ENCODE measurements at places on chromosomes 7 and 10.

DNA sequence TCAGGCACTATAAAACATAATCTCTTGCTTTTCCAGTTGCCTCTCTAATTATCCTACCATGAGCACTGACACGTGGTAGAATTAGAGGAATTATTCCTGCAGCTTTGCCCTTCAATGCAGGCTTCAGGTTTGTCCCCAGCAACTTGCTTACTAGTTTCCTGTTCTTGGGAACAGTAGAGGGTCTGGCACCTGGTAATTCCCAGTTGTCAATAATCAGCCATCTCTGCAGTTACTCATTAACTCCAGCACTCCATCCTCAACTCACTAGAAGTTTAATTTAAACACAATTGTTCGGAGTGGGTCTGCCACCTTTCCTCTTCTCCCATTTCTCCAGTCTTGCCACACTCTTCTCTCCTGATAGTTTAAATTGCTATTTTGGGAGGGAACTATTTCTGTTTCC is 324.3 kb upstream of the KIAA1217 start:
- no peak for DNase-seq

DNA sequence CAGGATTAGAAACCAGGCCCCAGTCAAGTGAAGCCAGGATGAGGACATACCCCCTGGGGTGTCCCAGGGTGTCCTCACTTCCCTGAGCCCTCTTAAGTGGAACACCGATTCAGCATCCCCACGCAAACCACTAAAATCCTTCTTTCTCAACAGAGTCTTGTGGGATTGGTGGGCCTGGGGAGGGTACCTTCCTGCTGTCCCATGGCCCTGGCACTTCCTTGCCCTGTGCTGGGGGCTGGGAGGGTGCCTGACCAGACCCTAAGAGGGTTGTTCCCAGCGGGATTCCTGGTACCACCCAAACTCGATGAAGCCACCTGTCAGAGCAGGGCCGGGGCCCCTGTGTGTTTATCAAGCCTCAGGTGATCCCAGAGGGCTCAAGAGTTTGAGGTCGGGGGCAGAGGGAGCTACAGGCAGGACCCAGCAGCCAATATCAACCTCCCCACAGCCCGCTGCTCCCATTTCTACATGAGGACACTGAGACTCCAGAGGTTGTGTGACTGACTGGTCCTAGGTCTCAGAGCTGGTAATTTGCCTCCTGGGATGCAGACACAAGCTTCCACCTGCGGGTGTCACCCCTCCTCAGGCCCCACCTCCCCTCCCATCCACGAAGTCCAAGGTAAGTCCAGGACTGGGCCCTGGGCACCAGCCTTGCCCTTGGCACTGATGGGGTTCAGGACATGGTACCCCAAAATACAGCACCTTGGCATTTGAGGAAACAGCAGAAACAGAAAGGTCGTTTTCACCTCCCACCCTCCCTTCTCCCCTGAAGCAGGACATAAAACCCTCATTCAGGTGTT is 31.4 kb downstream of the OAT start:
- no peak for DNase-seq

DNA sequence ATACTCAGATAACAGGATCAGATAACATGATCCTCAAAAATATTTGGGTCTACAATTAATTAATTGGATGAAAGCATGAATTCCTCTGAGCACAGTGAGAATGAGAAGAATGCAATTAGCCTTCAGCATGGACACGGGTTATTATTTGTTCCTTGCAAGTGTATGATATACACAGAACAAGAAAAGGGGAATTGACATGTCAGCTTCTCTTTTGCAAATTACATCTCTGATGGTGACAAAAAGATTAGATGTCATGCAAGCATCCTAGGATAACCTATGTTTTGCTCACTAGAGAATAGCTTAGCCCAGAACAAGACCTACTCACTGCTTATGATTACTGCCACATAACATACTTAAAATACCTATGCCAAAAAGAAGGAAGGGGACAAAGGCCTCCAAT is 120.3 kb downstream of the ABLIM1 start:
- no peak for DNase-seq

DNA sequence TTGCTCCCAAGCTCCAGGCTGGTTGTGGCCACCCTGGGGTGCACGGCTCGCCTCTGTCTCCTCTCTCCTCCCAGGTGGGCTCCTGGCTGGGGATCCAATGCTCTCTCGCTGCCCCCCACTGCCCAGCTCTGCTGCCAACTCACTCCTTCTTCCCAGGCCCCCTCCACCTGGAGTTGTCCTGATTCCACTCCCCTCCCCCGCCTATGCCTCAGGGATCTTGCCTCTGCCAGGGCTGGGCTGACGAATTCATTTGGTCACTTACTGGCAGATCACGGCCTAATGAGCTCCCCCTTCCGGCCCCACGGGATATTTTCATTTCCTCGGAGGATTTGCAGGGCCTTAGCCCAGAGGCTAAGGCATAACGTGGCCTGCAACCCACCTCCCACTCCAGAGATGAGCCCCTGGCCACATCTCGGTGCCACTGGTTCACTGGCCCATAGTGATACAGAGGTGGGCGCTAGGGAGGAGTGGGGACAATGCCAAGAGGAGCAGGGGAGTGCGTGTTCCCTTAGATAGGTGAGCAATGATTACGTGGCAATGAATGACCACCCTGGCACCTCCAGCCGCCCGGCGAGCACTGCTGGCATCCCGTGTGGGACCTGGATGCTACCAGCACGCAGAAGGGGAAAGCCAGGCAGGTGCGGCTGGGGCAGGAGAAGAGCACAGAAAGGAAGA is 344.6 kb upstream of the SHH start:
- DNase-seq, result no peak

- no peak for DNase-seq
Observed at GRCh38 chr7:44288381-44288685, 37.1 kb downstream of the CAMK2B start.

- no peak for DNase-seq
Observed at GRCh38 chr10:131013281-131013912, 298.1 kb downstream of the TCERG1L start.

GRCh38 chr10:14820010-14820774 is 17.6 kb downstream of the CDNF start:
- no peak for DNase-seq

DNA sequence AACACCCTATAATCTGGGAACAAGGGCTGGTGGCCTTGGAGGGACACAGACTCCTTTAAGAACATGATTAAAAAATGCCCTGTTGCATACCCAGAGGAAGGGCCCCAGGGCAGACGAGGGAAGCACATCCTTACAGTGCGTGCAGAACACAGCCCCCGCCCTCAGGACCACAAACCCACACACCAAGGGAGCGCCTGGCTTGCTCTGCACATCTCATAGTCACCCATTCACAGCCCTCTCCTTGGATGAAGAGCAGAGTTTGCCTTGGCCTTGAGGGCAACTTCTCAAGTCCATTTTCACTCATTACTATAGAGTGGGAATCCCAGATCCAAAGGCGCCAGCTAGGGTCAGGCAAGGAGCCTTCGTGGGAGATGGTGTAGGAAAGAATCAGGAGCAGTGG is 6.3 kb upstream of the VSIR start:
- no peak for DNase-seq

- DNase-seq, result no peak
Observed at GRCh38 chr10:71334221-71334791, 15.2 kb downstream of the SLC29A3 start.

DNA sequence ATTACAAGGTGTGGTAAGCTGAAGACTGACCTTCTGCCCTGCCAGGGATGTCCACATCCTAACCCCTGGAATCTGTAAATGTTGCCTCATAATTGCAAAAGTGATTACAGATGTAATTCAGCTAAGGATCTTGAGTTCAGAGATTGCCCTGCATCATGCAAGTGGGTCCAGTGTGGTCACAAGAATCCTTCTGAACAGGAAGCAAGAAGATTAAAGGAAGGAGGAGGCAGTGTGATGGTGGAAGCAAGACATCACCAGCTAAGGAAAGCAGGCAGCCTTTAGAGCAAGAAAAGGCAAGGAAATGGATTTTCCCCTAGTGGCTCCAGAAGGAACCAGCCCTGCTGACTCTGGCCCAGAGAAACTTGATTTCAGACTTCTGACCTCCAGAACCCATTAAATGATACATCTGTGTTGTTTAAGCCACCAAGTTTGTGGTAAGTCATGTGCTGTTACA is 78.1 kb downstream of the USP6NL start:
- no peak for DNase-seq

DNA sequence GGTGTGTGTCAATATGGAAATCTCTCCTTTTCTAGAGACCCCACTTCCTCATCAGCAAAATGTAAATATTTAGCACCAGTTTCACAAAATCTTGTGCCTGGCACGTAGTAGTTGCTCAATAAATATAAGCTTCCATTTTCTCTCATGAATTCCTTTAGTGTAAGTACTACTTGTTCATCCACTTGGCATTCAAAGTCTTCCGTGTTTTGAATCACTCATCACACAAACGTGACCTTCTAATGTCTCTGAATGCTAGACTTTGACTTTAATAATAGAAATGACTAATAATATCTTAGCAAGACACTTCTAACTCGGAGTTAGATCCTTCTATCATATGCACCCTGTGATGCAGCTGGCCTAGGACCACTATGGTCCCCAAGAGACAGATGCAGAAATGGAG is 168.7 kb upstream of the ZNF32 start:
- DNase-seq, result peak; percentile 61

DNA sequence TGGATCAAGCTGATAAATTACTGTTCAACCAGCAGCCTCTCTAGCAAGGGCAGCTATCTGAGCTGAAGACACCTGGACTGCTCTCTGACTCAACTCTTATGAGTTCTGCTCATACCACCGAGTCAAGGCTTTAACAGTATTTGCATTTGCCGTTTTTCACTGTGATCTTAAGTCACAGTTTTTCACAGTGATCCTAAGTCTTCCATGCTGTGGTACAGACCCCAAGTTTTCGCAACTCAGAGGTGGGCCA is 31.3 kb downstream of the PIP4K2A start:
- DNase-seq, result no peak

GRCh38 chr10:85864173-85864549 is 502.4 kb downstream of the GRID1 start:
- peak; percentile 49 for DNase-seq

DNA sequence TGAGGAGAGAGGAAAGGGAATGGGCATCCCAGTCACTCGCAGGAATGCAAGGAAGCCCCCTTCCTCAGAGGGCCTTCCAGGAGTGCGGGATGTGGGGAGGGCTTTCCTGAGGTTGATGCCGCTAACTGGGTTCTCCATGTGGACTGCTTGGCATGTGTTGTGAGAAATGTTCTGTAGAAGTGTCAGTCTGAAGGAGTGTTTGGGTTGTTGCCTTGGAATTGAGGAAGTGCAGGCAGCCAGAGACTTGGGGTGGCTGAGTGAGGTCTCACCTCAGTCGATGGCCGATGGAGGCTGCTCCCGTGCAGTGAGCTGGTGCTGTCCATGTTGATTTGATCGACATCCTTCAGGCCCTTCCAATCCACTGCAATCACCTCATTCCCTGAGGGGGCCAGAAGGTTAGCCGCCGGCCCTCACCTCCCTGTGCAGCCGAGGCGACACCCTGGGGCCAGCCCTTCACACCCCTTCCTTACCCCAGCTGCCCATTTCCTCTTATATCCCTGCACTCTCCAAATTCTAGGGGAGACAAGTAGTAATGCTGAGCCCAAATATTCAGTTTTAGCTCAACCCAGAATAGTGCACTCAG is 2.7 kb downstream of the FAM131B start:
- DNase-seq, result no peak

DNA sequence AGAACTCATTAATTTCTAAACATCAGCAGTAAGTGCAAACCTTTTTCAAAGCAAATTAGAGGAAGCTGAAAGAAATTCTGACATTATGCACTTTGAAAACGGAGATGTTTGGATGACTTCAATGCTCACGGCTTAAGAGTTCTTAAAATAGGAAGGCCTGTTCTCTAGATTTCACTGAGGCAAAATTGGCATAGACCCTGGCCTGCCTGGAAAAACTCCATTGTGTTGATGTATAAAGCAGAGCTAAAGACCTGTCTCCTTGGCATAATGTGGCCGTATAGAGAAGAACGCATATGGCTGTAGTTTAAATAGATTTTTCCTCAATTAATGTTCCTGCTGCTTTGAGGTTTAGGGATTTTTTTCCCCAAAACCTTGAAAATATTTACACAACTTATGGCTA is 24.5 kb upstream of the AGMO start:
- peak; percentile 63 for DNase-seq

GRCh38 chr7:50721160-50721559 is 61.5 kb downstream of the GRB10 start:
- DNase-seq, result no peak

DNA sequence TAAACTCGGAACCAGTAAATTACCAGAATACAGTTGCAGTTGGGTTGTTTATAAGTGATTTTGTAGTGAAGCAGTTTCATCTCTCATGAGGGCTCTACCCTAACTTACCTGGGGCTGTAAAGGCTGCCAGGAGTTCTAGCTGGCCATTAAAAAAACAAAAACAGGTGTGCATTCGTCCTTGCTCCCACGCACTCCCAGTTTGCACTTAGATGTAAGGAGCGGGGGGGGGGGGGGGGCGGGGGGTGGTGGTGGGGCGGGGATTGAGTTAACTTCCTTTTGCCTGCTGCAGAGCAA is 2.3 kb upstream of the PFKFB3 start:
- DNase-seq, result no peak

DNA sequence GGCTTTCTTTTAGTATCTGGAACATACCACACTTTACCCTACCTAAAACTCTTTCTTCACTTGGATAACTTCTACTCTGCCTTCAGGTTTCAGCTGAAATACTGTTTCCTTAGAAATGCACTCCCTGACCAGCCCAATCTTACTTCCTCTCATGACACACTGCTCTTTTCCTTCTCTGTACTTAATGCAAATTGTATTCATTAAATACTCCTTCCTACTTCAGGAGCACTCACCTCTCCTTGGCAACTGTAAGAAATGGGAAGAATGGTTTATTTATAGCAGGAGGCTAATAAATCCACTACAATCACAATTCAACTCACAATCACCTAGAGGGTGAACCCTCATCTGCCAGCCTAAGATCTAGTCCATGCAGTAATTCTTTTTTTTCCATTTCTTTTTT is 15.2 kb downstream of the ZCWPW1 start:
- DNase-seq, result no peak

GRCh38 chr7:79434098-79434497 is 19.4 kb downstream of the MAGI2 start:
- DNase-seq, result peak; percentile 62

DNA sequence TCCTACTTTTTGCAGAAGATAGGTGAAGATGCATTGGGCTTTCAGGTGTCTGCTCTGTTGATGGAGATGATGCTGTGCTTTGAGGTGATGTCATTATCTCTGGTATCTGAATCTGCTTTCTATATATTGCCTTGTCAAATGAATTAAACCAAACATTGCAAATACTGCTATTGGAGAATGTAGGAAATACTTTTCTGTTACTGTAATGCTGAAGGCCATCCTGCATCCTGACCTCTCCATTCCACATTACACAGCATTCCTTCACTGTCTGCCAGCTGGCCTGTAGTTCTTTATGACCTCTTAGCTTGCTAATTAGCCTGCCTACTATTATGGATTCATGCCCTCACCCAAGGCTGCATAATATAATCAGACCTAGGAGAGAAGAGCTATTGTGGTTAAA is 73.2 kb downstream of the VCL start:
- DNase-seq, result no peak

- no peak for DNase-seq
Observed at GRCh38 chr7:64869121-64869725, 33.9 kb upstream of the ZNF273 start.

GRCh38 chr10:130429809-130430208 is 293.6 kb downstream of the GLRX3 start:
- DNase-seq, result no peak

- peak; percentile 54 for DNase-seq
Observed at GRCh38 chr7:128167042-128167701, 73.9 kb upstream of the LEP start.

- no peak for DNase-seq
Observed at GRCh38 chr10:95346715-95347401, 56.1 kb upstream of the PDLIM1 start.

Data from muscle of back (tissue), 13 donors.